ENCODE measurements at places on chromosomes 12 and 14.

GRCh38 chr12:1928439-1929121, 10.1 kb upstream of the CACNA2D4 start:
- DNase-seq: peak; percentile 15

DNA sequence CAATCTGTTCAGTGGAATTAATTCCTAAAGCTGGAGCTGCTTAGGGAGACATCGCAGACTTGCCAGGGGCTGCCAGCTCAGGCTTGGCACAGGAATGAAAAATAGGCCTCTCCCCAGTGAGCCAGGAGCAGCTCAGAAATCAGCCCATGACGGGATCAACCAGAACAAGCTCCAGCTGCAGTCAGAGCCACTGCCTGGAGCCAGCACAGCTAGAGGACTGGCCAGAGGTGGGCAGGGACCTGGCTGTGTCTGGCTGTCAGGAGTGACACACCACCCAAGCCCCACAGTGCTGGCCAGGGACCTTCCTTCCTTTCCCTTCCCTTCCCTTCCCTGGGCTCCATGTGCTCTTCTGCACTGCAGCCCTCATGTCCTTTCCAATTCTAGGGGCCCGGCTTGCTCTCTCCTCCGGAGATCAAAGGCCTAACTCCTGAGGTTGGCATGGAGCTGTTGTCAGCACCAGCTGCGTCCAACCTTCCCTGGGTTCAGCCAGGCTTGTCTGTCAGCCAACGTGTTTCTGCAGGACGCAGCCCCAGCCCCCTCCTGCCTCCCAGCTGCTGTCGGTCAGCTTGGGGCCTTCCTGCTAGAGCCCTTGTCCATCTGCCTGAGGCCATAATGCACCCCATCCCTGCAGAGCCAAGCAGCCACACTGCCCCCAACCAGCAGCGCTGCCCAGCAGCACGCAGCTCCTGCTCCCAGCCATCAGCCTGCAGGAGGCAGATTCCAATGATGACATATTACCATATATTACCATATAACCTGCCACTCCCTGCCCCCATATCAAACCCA, 149.3 kb downstream of the CALM1 start:
- no peak for DNase-seq

DNA sequence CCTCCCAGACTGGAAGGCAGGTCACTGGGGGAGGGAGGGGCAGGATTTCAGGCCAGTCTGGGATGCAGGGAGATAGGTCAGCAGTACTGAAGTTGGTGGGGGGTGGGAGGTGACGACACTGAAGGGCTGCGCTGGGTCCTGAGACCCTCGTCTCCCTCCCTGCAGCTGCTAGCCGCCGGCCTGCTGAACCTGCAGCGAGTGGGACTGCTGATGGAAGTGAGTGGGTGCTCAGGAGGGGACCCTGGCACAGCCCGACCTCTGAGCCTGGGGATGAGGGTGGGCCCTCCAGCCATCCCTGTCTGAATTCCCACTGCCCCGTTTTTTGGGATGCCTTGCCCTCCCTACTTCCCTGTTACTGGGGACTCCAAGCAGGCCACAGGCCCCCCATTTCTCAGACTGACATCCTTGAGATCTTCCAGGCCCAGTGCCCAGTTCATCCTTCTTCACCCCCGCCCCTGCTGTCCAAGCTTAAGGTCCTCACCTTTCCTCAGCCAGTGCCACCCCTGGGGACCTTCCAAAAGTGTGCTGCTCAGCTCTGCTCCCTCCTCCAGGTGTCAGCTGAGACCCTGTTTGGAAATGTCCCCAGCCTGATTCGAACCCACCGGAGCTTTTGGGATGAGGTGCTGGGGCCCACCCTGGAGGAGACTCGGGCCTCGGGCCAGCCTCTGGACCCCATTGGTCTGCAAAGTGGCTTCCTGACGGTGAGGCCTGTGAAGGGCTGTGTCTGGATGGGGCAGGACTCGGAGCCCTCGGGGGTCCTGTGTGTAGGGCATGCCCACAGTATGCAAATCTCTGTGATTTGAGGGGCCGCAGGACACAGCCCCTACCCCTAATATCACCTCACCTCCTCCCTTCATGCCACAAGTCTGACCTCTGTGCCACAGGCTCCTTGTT, 5.5 kb downstream of the PLEKHG6 start:
- no peak for DNase-seq

- no peak for DNase-seq
These were observed 42.2 kb upstream of the FBXO33 start for GRCh38 chr14:39474416-39474911.

DNA sequence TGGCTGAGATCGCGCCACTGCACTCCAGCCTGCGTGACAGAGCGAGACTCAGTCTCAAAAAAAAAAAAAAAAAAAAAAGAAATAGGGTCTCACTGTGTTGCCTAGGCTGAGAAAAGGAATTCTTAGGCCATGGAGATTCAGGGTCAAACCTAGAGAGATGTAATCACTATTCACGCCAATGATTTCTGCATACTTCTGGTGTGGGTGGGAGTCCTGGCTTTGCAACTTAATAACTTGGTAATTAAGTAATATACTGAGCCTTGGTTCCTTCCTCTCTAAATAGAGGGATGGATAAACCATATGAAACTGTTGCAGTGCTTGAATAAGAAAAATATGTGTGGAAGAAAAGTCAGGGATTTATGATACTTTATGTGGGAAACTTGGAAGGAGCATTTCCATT, 2.7 kb downstream of the ZNF410 start:
- DNase-seq: no peak

- DNase-seq: no peak
These were observed 31.9 kb upstream of the ACSM4 start for GRCh38 chr12:7271893-7272514.

GRCh38 chr12:30329281-30329680, 366.4 kb downstream of the IPO8 start:
- DNase-seq: no peak

GRCh38 chr12:68850390-68850789, 42.4 kb downstream of the MDM2 start:
- DNase-seq: no peak

All from activated naive CD4-positive, alpha-beta T cell treated with anti-CD3 and anti-CD28 coated beads, Interleukin-2, amount 10 ng/mL, durations not matched to agents 7 days and 5 days (primary cell).